ENCODE measurements at places on chromosomes 12 and 14.

DNA sequence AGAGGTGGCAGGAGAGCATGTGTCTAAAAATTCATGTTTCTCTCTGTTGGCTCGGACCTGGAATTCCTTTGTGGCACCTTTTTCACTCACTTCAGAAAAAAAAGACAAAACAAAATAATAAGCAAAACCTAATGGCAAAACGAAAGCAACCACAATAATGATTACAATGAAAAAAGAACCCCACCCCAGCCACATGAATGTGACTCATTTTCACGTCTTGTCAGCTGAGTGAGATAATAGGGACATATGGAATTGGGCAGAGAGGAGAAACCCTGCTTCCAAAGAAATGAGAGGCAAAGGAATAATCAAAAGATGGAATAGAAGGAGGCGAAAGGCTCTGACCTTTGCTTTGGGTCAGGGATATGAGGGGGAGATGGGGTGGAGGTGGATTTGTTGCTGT lies 143.4 kb downstream of the SLC8A3 start:
- DNase-seq: no peak

- DNase-seq: no peak
These were observed 35.4 kb upstream of the DIO3 start for GRCh38 chr14:101525640-101526527.

DNA sequence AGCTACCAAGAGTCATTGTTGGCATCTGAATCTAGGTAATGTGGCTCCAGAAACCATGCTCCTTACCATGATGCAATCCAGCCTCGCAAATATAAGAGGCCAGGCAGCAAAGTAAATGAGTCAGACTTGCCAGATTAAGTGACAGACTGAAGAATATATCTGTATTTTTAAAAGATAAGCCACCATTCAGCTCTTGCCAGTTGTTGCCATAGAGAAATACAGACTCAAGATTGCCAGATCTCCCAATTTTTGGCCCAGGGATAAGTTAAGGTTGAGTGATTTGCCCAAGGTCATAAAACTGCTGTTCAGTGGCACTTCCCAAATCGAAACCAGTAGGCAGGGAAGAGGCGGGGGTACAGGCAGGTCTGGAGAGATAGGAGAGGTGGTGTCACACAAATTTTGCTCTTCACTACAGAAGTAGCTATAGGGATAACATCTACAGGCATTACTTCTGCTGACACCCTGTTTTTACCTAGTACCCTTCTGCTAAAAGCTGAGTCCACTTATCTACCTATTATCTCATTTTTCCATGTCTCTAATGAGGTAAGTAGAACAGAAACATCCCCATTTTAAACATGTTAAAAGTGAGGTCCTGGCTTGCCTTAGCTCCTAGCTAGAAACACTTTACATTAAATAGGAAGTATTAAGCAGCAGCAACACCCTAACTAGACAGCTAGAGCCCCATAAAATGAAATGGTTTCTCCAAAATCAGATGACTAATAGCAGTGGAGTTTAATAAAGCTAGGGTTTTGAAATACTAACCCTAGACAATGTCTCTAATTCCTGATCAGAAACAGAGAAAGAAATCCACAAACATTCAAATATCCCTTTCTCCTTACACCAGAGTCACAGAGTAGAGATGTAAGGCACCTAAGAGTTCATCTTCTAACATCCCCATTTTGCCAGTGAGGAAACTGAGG lies 19.5 kb downstream of the DCAF5 start:
- no peak for DNase-seq

DNA sequence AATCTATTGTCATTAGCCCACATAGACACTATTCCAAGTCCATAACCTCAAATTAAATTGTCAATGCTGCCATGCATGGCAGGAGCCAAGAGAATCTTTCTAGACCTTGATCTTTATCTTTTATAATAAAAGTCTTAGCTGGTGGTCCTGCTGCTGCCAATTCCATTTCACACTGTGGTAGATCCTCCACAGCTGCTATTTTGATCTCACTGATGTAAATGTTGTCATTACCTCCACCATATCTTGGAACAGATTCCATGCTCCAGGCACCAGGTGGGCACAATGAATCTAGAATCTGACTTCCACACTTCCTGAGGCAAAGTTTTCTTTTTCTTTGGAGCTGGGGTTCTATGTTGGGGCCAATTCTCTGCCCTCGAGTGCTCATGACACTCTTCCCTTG lies 161.2 kb downstream of the TMTC3 start:
- DNase-seq: no peak

DNA sequence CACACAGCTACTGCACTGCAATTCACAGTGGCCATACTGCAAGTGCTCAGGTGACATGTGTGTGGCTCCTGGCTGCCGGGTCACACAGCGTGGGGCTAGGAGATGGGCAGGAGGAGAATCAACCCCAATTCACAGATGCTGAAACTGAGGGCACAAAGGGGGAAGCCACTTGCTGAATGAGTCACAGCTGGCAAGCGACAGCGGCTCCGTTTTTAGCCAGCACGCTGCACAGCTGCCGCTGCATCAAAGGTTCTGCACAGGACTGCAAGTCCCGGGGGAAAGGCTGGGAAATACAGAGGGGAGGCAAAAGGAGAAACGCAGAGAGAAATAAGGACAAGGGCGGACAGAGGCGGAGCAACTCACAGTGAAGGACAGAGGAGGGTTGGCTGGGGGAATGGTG lies 57.9 kb downstream of the KDM2B start:
- no peak for DNase-seq

GRCh38 chr12:22488478-22488877 lies 55.9 kb downstream of the C2CD5 start:
- DNase-seq: no peak

DNA sequence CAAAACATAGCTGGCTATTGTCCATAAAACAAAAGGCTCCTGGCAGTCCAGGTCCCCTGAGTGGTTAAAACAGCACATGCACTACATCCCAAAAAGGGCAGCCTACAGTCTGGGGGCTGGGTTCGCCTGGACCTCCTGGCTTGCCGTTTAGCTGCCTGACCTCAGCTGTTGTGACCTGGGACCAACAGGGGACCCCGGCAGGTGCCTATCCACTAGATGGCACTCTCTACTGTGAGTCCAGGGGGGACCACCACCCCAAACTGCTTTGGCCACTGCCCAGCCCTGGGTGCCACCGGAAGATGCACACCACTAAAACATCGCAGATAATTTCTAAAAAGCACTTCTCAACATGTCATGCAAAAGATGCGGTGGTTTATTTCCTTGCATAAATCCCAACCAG lies 2.9 kb upstream of the RTL1 start:
- DNase-seq: no peak

GRCh38 chr12:77594366-77594765 lies 236.3 kb upstream of the NAV3 start:
- DNase-seq: no peak

DNA sequence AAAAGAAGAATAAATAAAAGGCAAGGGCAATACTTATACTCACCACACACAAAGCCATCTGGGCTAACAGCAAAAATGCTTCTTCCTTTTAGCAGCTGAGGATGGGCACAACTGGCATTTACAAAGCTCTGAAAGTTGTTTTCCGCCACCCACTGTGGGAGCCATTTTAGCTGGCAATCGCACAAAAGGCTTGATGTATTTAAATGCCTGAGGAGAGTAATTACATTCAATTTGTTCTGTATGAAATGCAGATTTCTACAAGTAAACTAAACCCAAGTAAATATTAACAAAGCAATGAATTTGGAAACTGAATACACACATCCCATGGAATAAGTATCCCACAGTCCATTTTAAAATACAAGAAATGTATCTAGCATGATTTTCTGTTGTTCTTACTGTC lies 37.5 kb downstream of the LRIG3 start:
- no peak for DNase-seq

DNA sequence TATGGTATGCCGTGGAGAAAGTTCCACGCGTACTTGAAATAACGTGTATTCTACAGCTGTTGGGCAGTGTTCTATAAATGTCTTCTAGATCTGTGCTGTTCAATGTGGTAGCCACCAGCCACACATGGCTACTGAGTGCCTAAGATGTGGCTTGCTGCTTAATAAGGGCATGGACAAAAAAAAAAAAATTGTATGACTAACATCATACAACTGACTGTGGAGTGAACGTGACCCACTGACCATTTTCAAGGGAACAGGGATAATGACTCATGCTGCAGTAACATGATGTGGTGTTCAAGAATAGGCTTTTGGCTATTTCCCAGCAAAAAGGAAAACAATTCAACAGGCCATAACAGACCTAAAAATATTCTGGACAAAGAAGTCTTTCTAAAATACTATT lies 13.0 kb downstream of the ATG14 start:
- DNase-seq: no peak

- DNase-seq: no peak
These were observed 5.6 kb downstream of the CDK2AP1 start for GRCh38 chr12:123265851-123266678.

DNA sequence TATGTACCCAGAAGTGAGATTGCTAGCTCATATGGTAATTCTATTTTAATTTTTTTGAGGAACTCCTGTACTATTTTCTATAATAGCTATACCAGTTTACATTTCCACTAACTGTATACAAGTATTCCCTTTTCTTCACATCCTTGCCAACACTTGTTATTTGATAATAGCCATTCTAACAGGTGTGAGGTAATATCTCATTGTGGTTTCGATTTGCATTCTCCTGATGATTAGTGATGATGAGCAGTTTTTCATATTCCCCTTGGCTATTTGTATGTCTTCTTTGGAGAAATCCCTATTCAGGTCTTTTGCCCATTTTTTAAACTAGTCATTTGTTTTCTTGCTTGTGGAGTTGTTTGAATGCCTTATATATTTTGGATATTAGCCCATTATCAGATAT lies 121.3 kb downstream of the BBS10 start:
- no peak for DNase-seq

DNA sequence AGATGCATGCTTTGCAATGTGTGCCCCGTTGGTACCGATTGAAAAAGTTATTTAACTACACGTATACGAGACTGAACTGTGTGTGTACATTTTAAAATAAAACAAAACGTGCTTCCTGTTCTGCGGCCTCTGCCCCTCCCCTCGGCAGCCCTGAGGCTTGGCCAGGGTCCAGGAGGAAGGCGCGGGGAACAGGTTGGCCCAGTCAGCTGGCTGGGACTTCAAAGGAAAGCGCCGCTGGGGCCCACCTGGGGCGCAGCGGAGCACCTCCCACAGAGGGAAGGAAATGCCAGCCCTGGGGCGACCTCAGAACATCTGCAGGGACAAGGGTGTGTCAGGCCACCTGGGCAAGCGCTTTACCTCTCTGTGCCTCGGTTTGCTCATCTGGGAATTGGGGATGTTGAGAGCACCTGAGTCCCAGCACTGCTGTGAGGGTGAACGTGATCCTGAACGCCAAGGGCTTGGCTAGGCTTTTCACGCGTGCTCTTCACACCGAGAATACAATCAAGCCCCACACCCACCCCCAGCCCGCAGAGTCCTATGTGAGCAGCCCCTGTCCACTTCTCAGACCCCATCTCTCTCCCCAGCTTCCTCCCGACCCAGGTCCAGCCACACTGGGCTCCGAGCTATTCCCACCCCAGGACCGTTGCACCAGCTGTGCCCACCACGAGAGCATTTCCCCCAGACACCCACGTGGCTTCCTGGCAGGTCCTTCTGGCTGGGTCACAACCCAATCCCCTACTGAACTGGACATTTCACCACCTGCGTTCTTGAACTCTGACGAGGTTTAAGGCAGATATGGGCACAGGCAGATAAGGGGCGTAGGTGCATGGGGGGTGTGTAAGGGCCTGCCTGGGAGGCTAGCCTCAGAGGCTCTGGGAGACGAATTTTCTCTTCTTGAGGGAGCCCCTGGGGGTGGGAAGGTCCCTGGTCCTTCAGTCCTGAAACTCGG lies 41.9 kb upstream of the NCOR2 start:
- DNase-seq: peak; percentile 60
